T follicular helper cell (primary cell): ENCODE measurements at places on chromosomes 4 and X.

DNA sequence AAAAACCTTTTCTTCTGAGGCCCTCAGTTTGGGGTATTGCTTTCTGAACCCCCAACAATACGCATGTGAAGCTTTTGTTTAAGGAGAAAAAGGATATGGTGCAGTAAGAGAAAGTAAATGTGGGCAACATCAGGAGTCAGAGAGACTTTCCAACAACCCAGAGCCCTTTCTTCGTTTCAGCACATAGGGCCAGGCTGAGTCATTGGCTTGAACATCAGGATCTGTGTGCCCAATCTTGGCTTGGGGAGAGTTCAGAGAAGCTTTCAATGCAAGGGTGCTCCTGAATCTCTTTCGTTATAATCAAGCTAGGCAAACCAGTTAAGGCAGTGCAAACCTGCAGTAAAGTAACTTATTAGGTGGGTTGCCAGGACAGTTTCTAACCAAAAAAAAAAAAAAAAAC, 191.2 kb downstream of the FRMPD4 start:
- no peak for DNase-seq

DNA sequence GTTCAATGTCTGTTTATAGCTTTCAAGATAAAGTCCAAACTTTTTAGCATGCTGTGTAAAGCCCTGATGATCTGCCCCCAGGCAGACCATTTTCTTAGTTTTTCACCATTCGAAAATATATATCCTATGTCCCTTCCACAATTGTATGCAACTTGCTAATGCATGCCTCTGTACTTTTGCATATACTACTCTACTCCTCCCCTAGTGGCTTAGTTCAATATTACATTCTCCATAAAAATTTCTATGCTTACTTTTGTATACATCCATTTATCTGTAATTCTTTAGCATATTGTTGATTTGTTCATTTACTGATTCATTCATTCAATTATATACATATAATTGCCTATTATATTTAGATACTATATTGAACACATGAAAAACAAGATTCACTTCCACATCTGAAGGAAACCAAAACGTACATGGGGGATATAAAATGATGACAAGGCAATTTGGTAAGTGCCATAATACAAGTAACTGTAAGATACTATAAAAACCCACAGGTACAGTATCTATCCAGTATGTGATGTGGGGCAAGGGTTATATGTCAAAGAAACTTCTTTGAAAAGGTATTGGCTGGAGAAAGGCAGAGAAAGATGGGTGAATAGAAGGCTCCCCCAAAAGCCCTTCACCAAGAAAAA, 902.5 kb downstream of the FAM133A start:
- no peak for DNase-seq

DNA sequence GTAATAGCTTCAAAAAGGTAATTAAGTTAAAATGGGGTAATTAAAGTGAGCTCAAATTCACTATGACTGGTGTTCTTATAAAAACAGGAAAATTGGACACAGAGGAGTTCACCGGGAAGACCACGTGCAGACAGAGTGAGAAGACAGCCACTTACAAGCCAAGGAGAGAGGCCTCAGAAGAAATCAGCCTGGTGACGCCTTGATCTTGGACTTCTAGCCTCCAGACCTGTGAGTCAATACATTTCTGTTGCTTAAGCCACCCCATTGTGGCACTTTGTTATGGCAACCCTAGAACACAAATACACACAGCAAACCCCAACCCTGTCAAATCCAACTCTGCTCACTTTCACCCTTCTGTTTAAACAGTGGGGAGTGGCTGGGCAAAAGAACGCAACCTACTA, 4.1 kb upstream of the CD38 start:
- DNase-seq, result no peak

DNA sequence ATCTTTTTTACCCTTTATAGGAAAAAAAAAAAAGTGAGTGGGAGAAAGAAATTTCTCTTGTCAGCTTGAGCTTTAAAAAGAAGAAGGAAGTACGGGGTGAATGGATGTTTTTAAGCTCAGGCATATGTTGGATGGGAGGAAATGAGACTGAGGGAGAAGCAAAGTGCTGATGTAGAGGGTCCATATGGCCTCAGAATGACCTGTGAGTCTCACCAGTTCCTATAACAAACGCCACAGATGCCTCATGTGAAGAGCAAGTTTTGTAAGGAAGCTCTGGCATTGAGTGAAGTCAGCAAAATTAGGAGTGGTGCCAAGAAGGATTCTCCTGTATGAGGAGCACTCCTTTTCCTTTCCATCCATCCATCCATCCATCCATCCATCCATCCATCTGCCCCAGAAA, 214.6 kb downstream of the PTTG2 start:
- DNase-seq, result no peak

- DNase-seq, result no peak
These were observed 345.3 kb downstream of the MAPK10 start for GRCh38 chr4:86014599-86014998.

- no peak for DNase-seq
These were observed 9.6 kb upstream of the NDUFC1 start for GRCh38 chr4:139311909-139312308.

DNA sequence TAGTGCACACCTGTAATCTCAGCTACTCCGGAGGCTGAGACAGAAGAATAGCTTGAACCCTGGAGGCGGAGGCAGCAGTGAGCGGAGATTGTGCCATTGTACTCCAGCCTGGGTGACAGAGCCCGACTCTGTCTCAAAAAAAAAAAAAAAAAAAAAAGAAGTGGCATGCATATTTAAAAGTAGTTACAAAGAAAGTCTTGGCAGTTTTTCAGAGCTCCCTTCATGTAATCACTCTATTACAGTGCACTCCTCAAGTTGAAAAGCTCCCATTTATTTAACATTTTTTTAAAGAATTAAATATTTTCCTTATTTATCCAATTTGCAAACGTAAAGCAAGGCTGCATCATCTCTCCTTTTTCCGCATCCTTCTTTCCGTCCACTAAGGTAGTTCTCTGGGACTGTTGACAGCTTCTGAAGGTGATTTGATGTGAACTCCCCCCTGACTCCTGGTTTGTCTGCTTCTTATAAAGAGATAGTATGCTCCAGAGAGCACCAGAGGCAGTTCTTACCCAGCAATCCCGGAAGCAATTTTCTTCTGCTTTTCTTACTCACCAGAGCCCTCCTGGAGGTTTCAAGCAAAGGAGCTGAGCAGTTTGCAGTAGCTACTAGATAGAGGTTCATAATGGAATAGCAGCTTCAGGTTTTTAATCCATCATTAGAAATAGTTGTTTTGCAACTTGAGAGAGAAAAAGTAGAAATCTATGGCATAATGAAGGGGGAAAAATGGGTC, 151.0 kb downstream of the PALLD start:
- no peak for DNase-seq

- no peak for DNase-seq
These were observed 6.3 kb downstream of the RUFY3 start for GRCh38 chr4:70728091-70728490.

DNA sequence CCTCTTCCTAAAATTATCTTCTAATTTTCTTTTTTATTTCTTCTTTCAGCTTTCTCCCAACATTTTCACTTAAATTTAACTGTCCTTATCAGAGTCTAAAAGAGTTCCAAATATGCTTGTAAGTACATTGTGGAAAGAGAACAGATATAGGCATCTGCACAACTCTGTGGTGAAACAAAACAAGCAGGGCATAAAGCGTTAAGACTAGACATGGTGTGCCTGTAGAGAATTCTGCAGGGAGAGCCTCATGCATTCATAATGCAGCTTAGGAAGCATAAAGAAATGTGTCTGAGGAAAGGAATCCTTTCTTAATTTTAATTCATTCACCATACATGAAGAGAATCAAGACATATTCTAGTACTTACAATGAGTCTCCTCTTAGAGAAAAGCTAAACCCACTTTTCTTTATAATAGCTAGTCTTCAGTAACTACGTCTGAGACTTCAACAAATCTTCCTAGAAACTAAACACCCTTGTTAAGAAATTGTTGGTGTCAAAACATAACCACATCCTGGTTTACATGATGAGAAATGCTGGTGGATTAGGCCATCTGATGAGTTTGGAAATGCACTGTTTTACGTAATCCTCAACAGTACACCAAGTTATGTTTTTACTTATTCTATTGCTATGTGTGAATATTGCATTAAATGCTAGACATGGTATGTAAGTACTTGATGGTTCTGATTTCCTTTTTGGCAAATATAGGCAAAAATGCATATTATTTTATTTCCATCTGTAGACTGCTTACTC, 307.8 kb upstream of the GIMD1 start:
- no peak for DNase-seq

DNA sequence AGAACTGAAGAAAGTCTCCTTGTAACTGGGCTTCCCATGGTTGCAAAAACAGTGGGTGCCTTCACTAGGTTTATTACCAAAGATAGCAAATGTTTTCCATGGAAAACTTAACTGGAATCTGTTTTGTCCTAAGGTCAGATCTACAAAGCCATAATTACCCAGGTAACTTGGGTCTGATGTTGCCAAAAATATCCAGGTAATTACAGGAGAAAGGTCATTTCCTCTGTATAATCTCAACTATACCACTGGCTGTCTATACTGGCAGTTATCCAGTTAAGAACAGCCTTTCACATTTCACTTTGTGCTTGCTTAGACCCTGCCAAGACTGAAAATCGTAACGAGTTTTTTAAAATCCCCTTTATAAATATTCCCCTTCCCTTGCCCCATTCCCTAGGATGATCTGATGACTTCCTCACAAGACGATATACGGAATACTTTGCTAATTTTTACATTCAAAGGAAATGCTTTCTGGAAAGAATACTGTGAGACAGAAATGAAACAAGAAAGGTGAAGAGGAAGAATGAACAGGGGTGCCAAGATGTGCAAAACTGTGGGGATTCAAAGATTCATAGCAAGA, 105.5 kb downstream of the MAML3 start:
- DNase-seq, result no peak

- DNase-seq, result no peak
These were observed 164.2 kb downstream of the APBB2 start for GRCh38 chr4:41050116-41050515.

DNA sequence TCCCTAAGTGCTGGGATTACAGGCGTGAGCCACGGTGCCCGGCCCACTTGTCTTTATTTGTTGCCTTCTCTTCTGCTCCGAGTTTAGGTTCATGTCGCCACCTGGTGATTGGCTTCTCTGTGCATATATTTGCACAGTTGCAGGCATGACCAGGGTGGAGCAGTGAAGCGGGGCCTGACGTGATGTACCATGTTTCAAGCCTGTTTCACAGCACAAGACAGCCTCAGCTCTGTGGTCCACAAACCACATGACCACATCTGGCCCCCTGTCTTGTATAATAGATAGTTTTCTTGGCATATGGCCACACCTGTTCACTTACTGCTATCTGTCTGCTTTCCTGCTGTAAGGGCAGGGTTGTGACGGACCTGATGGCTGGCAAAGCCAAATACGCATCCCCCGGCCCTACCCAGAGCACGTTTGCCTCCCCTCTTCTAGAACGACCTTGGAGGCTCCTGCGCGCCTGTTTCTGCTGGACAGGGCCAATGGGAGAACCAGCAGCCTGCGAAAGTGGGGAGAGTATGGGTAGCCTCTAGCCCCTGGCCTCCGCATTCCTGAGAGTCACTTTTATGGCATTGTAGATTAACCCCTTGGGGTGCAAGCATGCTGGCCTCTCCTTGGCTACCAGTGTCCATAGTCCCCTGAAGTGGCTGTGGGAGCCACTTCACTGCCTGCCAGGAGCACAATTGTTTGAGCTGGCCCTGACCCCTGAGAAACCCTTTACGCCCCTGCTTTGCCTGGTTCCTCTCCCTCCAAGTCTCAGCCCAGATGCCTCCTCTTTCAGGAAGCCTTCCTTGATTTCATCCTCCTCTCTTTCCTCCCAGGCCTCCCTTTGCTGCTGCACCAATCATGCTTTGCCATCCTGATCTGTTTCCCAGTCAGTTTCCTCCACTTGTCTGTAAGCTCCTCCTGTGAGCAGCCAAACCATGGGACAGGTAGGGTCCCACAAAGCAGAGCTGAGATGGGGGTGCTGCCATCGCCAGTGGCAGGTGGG, 6.0 kb upstream of the SH3TC1 start:
- no peak for DNase-seq

DNA sequence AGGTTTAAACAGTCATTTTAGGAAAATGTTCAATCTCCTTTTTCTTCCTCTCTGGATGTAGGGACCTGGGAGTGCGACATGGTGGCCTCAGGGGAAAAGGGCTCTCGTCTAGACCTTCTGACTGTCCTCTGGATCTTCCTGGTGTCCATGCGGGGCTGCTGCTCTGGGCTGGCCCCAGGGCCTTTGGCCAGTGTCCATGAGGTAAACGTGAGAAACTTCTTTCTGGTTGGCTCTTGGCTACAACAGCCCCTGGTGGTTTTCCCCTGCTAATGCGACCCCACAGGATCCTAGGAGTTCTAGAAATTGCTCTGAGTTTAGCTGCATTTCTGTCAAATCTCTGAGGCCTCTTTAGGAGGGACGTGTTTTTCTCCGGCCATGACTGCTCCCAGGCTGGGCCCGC, 85.7 kb downstream of the MFAP3L start:
- DNase-seq, result no peak

GRCh38 chr4:30769093-30769492, 48.9 kb downstream of the PCDH7 start:
- no peak for DNase-seq

DNA sequence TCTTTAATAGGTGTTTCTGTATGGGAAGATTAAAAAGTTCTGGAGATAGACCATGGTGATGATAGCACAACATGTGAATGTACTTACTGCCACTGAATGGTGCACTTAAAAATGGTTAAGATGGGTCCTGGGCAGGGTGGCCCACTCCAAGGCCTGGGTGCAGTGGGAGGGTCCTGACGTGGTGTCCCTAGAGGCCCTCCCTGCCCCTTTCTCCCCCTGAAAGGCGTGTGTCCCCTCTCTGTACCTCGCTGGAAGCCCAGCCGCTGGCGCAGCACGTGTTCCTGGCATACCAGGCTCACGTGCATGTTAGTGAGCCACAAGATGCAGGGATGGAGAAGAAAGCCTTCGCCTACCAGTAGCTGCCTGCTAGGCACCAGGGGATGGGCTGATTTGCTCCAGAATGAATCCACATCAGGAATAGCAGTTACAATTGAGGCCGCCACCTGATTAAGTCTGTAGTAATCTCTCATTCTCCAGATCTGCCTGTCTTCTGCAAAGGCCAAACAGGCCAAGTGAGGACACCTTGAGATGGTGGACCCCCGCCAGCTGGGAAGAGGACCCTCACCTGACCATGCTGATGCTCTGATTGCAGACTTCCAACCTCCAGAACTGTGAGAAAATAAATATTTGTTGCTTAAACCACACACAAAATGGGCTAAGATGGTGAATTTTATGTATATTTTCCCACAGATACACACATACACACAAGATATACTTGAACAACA, 67.5 kb downstream of the COQ2 start:
- DNase-seq, result no peak

GRCh38 chrX:23133551-23133950, 133.8 kb downstream of the DDX53 start:
- DNase-seq, result no peak

DNA sequence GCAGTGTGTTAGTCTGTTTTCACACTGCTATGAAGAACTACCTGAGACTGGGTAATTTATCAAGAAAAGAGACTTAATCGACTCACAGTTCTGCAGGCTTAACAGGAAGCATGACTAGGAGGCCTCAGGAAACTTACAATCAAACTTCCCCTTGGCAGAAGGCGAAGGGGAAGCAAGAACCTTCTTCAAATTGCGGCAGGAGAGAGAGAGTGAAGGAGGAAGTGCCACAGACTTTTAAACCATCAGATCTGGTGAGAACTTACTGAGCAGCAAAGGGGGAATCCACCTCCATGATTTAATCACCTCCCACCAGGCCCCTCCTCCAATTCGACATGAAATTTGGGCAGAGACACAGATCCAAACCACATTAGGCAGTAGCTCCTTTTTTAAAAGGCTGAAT, 59.2 kb upstream of the LEF1 start:
- no peak for DNase-seq
